Stimulated activated CD8-positive, alpha-beta memory T cell treated with anti-CD3 and anti-CD28 coated beads, Interleukin-4, amount 100 ng/mL, for 1 hour (primary cell): ENCODE measurements at places on chromosomes 13 and 19.

DNA sequence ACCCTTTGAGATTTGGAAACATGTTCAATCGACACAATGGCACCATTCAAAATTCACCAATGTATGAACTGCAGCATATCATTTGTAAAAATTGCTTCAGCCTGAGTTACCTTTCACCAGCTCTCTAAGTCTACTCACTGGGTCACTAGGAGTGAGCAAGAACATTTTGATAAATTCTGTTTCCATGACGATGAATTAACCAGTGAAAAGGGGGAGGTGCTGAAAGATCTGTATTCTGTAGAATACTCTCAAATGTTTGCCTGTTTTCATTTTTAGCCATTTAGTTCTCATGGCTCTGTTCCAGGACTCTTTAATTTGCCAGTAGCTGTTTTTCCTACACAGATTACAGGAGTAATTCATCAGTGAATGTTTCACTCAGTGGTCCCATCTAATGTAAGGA, 883.4 kb downstream of the DIAPH3 start:
- no peak for DNase-seq

GRCh38 chr13:74077375-74077774, 56.8 kb downstream of the KLF12 start:
- DNase-seq: no peak

DNA sequence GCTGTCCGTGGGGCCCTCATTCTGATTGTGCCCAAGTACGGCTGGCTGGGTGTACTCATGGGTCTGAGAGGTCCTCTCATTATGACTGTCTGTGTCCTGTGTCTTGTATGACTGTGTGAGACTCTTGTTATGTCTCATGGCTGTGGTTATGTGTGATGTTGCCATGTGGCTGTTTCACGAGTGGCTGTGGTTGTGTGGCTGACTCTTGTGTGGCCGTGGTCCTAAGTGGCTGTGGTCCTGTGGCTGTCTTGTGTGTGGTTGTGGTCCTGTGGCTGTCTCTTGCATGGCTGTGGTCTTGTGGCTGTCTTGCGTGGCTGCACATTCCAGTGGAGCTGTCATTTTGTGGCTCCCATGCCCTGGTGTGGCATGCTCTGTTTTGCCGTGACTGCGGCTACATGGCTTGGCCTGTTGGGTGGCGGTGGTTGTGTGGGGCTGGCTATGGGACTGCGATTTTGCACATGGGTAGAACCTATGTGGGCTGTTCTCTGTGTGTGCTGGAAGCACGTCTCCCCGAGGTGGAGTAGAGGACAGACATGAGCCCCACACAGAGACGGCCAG, 2.5 kb downstream of the LYL1 start:
- DNase-seq: no peak

DNA sequence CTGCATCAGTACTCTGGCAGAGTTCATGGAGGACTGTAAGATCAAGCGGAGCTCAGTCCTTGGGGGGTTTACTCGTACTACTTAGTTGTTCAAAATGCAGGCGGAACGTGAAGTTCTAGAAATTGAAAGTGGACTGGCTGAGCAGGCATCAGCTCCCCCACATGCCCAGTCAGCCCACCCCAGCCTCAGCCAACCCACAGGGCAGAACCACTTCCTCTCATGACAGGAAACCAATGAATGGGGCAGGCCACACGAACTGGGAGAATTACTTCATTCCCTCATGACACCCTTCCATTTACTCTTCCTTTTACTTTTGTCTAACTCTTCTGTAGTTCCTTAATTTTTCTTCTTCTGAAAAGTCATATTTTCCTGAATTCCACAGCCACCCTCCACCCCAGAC, 71.9 kb downstream of the FLT1 start:
- no peak for DNase-seq

- no peak for DNase-seq
These were observed 133.4 kb downstream of the FOXO1 start for GRCh38 chr13:40533072-40533471.

- no peak for DNase-seq
These were observed 1775.1 kb upstream of the PCDH20 start for GRCh38 chr13:63190742-63191141.

- DNase-seq: no peak
These were observed 92.9 kb upstream of the SGCG start for GRCh38 chr13:23087880-23088279.

- no peak for DNase-seq
These were observed 13.1 kb downstream of the NAXD start for GRCh38 chr13:110628477-110628793.

DNA sequence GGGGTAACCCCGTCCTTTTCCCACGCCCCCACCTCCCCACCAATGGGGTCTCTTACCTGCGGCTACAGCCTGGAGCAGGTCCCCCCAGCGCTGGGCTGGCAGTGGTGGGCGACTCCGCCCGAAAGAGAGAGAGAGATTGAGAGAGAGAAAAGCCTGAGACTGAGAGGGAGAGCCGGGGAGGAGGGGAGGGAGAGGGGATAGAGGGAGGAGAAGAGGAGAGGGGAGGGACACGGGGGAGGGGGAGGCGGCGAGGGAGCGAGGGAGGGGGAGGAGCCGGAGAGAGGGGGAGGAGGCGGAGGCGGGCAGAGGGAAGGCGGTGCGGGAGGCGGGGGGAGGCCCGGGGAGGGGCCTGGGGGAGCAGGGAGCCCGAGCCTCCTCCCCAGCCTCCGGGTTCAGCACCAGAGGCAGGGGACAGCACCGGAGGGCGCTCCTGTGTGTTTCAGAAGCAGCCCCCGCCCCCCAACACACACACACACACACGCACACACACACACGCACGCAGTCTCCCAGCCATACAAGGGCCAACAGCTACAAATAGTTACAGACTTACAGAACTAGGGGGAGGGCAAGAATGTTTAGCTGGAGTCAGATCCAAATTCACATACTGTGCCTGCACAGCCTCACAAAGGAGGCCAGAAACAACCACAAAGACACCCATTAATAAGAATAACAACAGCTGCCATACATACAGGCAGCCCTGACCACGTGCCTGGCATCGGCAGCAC, at the start of gene SLC8A2:
Gene SLC8A2, minus strand, starts transcription at position 161 of the 725 bp plus-strand sequence. CDS start 5,490 bp downstream, outside the sequence.
- peak; percentile 31 for DNase-seq

DNA sequence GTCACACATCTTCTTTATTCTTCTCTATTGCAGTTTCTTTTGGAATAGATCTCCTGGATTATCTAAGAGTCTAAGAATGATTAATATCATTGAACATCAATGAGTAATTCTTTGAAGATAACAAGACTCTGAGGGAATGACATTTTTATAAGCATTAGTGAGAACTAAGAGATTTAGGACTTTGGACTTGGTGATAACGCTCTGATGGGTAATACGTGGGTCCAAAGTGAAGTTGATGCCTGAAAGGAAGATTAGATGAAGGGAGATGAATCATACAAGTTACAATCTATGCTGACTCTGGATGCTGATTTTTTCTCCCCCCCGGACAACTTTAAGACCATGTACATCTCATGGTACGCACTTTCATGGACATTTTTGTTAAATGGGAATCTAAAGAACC, 364.5 kb downstream of the GPC5 start:
- no peak for DNase-seq

DNA sequence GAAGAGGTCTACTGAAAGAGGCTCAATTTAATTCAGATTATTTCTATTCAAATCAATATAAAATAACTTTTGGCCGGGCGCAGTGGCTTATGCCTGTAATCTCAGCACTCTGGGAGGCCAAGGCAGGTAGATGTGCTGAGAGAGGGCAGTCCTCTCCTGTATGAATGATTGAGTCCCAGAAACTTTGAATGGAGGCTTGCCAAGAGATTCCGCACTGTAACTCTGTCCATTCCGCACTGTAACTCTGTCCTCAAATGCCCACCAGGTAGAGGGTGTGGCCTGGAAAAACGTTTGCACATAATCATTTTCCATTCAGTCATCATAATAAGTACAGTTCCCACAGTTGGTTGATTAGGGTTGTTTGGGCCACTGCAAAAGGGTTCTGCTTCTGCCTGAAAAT, 274.7 kb upstream of the SOX21 start:
- DNase-seq: no peak

DNA sequence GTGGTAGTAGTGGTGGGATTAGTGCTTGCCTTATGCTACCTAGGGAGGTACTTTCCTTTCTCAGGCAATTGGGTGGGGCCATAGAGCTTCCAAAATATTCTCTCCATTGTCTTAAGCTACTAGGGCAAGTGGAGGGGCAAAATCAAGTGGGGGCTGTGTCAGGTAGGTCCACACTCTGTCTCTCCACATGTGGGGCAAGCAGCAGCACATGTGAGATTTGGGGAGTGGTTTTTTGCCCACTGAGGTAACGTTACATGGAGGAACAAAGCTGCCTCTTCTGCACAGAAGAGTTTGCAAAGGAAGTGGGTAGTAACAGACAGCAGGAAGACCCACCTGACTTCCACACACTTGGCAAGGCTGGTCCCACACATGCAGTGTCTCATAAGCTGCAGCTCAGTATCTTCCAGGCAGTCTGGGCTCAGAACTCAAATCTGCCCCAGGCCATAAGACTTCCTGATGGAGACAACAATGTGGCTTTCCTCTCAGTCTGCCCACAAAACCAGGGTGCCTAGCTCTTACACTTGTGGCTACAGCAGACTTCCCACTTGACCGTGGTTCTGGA, 1581.5 kb upstream of the PCDH20 start:
- DNase-seq: no peak

DNA sequence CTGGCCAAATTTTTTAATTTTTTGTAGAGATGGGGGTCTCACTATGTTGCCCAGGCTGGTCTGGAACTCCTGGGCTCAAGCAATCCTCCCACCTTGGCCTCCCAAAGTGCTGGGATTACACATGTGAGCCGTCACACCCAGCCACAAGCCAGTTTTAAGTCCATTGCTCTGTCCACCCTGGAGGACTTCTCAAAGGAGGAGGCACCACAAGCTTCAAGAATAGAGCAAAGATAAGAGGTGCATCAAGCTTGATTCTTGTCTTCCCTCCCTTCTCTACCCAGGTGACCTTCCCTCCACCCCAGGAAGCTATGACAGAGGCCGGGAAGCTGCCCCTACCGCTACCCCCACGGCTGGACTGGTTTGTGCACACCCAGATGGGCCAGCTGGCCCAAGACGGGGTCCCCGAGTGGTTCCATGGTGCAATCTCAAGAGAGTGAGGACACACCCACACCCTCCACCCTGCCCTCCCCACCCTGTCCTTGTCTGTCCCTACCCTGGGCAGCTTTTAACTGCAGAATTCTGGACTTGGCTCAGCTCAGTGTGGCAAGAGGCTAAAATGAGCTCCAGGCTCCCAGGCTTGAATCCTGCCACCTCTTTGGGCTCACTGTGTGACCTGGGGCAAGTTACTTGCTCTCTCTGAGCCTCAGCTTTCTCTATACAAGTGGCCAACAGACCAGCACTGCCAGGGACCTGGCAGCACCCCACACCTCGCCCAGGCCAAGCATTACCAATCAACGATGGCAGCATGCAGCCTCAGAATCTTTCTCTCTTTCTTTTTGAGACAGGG, 5.2 kb downstream of the HSH2D start:
- no peak for DNase-seq

DNA sequence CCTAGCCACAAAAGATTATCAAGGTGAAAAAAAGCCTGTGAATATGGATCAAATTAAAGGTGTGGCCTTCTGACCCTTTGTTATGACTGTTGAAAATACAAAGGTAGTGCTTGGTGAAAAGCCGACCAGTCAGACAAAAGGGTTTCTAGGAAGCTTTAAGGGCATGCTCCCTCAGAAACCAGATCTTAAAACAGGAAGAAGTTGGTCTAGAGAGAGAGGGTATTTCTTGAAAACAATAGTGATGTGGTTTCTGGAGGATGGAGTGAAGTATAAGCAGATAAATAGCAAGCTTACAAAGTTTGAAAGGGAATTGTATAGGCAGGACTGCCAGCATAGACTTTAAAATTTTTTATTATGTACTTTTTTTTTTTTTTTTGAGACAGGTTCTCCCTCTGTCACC, 5.0 kb upstream of the EID2 start:
- DNase-seq: no peak
